Keratinocyte (primary cell): ENCODE measurements at places on chromosomes 7 and 10. TPM values are rescaled to one million over a fixed set of nuclear protein-coding genes. Genes with fewer than 3 reads are reported as not detected.

Gene LRRN3
- not detected in 3 replicates for polyA plus RNA-seq

Gene KEL
- polyA plus RNA-seq = 0.09 TPM in 1 of 3 replicates, not detected in the others

Gene ENKUR
- polyA plus RNA-seq = 0.03 TPM in 2 of 3 replicates, not detected in the other

Gene TAC1
- polyA plus RNA-seq = not detected in 3 replicates

Gene DTX2
- 15.1 to 25.6 TPM (median 22.4 TPM) in 3 replicates for polyA plus RNA-seq

Gene VSTM2A
- not detected in 3 replicates for polyA plus RNA-seq

Gene NOM1
- polyA plus RNA-seq = 9.9 to 17.1 TPM (median 13.0 TPM) in 3 replicates

Gene HOXA6
- polyA plus RNA-seq = 0.52 to 0.72 TPM (median 0.54 TPM) in 3 replicates
